Karpas-422 (cell line): ENCODE measurements at places on chromosomes 7 and 10.

DNA sequence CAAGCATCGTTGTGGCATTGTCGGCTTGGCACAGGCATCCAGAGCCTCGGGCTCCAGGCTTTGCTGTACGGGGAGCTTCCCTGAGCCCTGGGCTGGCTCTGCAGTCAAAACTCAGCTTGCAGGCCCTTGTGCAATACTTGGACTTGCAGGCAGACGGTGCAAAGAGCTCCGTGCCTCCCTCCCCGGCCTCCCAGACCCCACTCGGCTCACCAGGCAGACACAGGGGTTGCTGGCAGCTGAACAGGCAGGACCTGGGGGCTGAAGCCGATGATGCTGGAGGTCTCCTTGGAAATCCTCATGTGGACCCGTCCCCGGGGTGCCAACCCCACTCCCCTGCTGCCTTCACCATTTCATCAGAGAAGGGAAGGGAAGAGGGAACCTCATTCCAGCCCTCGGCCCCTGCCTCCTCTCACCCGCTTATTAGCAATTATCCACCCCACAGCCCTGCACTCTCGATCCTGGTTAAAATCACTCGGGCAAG is 59.6 kb upstream of the GNA12 start:
- DNase-seq = no peak

GRCh38 chr10:4194231-4194630 is 409.2 kb upstream of the KLF6 start:
- DNase-seq = no peak

DNA sequence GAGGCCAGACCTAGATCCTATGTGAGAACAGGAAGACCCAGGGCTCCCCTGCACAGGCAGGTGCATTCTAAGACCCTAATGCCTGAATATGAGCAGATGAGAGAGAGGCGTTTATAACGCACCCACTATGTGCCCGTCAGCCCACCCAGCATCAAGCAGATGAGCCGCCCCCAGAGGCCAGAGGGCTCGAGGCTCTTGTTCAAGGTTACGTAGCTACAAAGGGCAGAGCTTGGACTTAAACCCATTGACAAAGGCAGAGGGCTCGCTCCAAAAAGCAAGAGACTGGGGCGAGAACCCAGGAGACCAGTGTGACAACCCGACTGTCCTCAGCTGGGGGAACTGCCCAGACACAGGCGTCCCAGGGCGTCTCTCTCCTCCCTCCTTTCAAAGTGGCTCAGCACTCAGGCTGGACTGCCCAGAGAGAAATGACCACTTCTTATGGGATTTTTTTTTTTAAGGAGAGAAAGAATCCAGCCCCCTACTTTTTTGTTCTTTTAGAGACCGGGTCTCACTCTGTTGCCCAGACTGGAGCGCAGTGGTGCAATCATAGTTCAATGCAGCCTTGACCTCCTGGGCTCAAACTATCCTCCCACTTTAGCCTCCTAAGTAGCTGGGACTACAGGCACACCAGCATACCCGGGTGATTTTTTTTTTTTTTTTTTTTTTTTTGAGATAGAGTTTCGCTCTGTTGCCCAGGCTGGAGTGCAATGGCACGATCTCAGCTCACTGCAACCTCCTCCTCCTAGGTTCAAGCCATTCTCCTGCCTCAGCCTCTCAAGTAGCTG is 40.1 kb downstream of the TNRC18 start:
- no peak for DNase-seq

- DNase-seq = no peak
These were observed 230.9 kb downstream of the PARD3 start for GRCh38 chr10:34584164-34584563.

GRCh38 chr7:10222976-10223375 is 750.7 kb upstream of the PHF14 start:
- DNase-seq = no peak

- no peak for DNase-seq
These were observed 705.0 kb downstream of the PARD3 start for GRCh38 chr10:34109952-34110702.
